ENCODE measurements at places on chromosomes 13 and 19. TPM values are rescaled to one million over a fixed set of nuclear protein-coding genes. Genes with fewer than 3 reads are reported as not detected.

GRCh38 chr19:36081894-36082293 is 27.2 kb downstream of the WDR62 start:
- peaks cover 12% of the 10 kb centered on the region for H3K36me3 ChIP-seq
- no peak overlapping the region for H3K27ac ChIP-seq
- no peak for DNase-seq
- H3K4me3 ChIP-seq: no peak overlapping the region
- H3K4me1 ChIP-seq: no peaks in the 10 kb centered on the region

GRCh38 chr13:90443268-90443667 is 904.2 kb upstream of the MIR17HG start:
- no peaks in the 10 kb centered on the region for H3K27me3 ChIP-seq
- peaks cover 11% of the 10 kb centered on the region for H3K4me1 ChIP-seq
- H3K27ac ChIP-seq: no peak overlapping the region
- H3K36me3 ChIP-seq: no peaks in the 10 kb centered on the region
- H3K4me3 ChIP-seq: no peak overlapping the region
- no peak for DNase-seq

Gene IZUMO4
- total RNA-seq: 5.6 TPM

Gene MYDGF
- total RNA-seq: 45.4 TPM

Gene DNASE2
- total RNA-seq: 8.6 TPM

Gene CAMSAP3
- total RNA-seq: 13.7 TPM

DNA sequence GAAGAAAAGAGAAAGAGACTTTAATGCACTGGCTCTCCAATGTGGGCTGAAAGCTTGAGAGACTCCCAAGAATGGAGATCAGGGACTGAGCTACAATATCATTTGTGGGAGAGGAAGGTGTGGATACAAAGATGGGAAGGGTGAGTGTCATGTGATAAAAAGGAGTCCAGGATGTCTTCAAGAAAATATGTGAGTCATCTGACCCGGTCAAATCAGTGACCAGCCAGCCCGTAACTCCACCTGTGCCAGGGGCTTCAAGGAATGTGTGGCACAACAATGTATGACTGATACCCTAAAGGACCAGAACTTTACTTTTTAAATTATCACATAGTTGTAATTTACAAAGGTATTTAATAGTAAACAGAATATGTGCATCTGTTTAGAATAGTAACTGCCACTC is 97.2 kb downstream of the DOCK9 start:
- no peak overlapping the region for H3K4me3 ChIP-seq
- H3K27me3 ChIP-seq: no peaks in the 10 kb centered on the region
- H3K4me1 ChIP-seq: no peaks in the 10 kb centered on the region
- DNase-seq: no peak

DNA sequence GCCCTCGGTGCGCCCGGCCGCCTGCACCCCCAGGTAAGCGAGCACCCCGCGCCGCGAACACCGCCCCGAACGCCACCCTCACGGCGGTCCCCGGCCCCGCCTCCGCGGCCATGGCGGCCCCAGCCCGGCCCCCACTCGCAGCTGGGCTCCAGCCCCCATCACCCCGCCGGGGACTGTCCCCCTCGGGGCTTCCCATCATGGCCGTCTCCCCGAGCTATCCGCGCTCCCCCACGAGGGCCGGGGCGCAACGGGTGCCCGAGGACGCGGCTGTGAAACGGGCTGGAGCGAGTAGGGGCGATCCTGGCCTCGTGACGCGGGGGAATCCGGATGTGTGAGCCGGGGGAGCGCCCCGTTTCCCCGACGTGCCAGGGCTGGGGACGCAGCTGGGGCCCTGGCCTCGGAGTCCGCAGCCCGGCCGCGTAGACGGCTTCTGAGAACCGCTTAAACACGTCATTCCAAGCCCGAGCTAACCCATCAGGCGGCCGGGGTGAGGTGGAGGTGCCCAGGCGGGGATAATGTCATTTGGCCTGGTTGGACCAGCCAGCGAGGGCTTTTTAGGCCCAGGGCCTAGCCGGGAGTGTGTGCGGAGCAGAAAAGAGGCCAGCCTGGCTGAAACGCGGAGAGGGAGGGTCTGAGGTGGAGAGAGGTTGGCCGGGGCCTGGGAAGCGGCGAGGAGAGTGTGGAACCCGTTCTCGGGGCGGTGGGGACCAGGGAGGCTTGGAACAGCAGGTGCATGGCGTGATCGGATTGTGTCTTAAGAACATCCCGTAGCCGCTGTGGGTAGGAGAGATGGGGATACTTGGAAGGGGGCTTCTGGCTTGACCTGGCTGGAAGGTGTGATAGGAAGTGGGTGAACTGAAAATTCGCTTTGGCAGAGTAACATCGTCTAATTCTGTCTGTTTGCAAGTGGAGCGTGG is 550 bp downstream of the CERS4 start:
- H3K27ac ChIP-seq: peak overlapping the region; percentile 83
- peaks cover 13% of the 10 kb centered on the region for H3K27me3 ChIP-seq
- H3K36me3 ChIP-seq: no peaks in the 10 kb centered on the region
- peaks cover 30% of the 10 kb centered on the region for H3K4me1 ChIP-seq
- H3K4me3 ChIP-seq: peak overlapping the region; percentile 85

Gene C1QTNF9B
- total RNA-seq: not detected

DNA sequence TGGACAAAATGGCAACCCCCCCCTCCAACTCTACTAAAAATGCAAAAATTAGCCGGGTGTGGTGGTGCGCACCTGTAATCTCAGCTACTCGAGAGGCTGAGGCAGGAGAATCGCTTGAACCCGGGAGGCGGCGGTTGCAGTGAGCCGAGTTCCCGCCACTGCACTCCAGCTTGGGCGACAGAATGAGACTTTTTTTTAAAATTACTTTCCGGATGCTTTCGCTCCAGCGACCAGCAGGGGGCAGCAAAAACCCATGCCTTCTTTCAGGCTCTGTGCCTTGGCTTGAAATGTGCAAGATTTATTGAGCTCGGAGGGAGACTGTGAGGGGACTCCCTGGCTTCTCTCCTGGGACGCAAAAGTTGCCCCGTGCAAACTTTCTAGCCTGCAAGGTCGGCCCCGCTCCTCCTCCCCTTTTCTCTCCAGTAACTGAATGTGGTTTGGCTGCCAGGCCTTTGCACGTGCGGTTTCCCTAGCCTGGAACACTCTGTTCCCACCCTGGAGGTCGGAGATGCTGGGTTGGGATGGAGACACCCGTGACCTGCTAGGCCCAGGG is 61.4 kb upstream of the NFIC start:
- DNase-seq: peak; percentile 88
- H3K27me3 ChIP-seq: peaks cover 44% of the 10 kb centered on the region
- H3K4me3 ChIP-seq: no peak overlapping the region
- no peaks in the 10 kb centered on the region for H3K4me1 ChIP-seq
